ENCODE measurements at places on chromosomes 1 and 21.

- DNase-seq, result no peak
These were observed 439.6 kb upstream of the DEPDC1 start for GRCh38 chr1:68936530-68936929.

DNA sequence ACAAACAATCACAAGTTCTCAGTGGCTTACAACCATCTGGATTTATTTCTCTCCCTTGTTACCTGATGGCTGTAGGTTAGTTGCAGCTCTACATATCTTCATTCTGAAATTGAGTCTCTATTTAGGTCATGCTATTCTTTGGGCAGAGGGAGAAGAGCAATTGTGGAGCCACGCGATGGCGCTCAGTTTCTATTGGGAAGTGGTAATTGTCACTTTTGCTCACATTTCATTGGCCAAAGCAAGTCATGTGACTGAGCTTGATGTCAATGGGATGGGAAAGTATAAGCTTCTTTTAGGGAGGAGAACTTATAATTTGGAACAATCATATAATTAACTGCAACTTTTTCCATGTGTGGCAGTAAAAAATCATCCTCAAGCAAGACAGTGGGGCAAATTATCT lies 166.5 kb downstream of the LMO4 start:
- no peak for DNase-seq

DNA sequence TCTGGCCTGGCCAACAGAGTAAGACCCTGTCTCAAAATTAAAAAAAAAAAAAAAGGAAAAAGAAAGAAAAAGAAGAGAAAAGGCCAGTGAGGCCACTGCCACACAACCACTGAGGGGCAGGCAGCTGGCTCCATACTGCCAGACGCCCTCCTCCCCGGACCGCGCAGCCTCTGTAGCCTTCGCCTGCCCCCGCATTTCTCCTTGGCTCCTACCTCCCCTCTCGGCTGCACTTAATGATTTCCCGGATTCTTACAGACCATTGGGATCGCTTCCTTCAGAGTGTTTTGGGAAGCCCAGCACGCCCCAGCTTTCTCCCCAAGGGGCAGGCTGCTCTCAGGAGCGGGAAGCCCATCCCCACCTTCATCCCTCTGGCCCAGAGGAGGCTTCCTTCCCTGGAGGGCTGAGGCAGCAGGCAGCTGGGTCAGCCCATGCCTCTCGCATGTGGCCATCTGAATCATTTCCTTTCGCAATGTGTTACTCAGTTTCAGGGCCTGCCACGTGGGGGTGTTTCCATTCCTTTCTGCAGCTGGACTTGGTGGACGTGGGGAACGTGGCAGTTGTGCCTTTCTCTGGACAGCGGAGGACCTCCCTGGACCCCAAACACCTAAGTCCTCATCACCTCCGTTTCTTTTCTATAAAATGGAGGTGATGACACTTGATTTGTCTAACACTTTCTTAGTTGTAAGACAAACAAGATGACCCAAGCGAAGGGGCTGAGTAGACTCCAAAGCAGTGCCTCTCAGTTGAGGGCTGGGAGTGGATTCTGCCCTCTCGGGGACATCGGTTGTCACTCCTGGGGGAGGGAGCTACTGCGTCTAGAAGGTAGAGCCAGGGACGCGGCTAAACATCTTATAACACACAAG lies 2.3 kb downstream of the SLC2A5 start:
- DNase-seq, result no peak

GRCh38 chr1:92567211-92567868 lies 80.6 kb upstream of the GFI1 start:
- DNase-seq, result no peak

DNA sequence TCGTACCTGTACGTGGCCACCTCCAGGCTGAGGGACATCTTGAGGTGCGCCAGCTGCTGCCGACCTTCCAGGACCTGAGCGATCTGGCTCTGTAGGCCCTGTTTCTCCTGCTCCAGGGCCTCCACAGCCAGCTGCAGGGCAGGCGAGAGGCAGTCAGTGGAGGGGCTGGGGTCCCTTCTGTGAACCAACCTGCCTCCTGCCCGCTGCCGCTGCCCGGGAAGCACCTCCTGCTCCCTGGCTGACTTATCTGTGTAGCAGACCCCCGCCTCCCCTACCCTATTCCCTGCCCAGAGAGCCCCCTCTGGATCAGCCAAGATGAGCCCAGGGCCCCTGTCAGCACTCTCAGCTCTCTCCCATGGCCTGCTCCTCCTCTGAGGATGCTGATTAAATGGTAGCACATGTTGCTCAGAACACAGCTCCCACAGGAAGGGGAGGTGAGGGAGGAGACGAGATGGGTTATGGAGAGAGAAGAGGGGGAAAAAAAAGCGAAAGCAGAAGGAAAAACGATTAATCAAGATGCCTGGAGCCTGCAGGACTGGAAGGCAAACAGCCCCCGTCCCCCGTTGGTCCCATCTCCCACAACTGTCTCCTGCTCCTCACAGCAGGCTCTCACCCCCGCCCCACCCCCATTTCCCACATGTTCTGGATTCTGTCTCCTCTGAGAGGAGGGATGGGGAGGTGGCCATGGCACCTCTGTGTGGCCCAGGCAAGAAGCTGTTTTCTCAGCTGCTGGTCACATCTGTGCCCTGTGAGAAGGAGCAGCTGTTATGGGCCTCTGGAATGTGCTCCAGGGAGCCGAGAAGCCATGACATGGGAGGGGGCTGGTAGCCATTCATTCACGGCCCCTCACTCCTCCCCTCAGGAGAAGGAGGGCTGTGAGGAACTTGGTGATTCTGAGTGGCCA lies 1.7 kb downstream of the NES start:
- no peak for DNase-seq

DNA sequence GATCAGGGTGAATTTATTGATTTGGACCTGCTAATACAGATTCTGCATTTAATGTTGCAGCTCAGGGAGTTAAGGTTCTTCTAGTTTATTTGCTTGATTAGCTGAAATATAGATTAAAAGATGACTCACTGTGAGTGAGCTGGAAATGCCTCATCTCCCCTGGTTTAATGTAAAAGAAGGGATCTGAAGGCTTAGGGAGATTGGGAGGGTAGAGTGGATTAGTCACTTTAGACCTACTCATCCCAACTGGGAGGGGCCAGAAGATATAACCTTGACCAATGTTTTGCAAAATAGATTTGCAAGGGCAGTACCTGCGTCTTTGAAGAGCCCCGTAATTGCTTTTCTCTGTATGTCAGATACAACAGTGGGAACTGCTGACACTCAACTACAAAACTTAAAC lies 922.8 kb upstream of the ADGRL4 start:
- no peak for DNase-seq

GRCh38 chr1:55443175-55443915 lies 228.2 kb upstream of the USP24 start:
- no peak for DNase-seq

DNA sequence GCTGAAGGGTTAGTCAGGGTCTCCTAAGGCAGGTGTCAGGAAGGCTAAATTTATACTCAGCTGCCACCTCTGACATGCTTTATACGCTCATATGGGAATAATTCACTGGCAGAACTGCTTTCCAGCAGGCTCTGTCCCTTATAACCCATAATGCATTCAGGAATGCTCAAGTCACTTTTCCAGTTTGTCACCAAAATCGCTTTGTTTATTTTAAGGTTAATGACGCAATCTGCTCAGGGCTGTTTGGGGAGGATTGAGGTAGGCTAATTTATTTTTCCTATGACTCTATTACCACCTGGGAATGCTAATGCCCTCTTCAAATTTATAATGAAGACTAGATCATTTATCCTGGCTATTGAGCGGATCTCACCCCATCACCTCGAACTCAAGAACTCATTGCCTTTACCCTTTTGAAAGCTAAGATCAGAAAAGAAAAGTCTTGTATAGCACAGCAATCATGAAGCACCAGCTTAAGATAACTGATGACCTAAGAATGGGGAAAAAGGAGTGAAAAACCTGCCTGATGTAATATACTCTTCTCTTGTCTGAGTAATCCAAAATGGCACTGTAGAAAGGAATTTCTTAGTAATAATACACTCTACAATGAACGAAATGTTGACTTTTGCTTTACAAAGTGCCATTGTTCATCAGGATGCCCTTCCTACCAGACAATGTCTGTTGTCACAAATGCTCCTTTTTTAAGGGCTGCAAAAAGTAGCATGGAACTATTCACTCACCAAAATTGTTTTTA lies 97.9 kb upstream of the EXO1 start:
- no peak for DNase-seq

GRCh38 chr1:186112280-186112679 lies 262.8 kb downstream of the TPR start:
- DNase-seq, result no peak

DNA sequence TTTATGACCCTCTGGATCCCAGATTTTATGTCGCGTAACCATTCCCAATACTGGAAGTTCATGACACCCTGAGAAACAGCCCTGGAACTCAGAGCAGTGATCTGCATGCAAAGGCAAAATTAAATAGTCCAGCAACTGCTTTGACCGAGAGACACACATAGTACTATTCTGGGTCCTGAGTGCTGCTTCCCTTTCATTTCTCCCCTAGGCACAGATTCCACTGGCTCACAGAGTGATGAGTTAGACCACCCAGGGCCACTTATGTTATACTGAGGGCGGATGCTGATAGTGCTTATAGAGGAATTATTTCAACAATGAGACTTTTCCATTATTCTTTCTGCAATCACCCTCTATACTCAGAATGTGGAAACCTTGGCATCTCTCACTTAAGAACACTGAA lies 69.2 kb downstream of the NFIA start:
- DNase-seq, result no peak

DNA sequence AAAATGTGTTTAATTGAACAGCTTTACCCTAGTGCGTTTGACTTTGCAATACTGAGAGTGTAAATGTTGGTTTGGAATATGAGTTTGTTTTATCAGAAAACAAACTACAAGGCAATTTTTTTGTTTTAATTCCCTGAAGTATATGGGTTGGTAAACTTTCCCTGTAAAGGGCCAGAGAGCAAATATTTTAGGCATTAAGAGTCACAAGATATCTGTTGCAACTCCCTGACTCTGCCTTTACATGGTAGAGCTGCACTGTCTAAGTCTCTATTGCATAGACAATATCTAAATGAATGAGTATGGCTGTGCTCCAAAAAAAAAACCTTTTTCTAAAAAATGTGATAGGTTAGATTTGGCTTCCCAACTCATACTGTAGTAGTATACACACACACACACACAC lies 115.1 kb upstream of the PBX1 start:
- no peak for DNase-seq

- DNase-seq, result no peak
These were observed 17.0 kb downstream of the MKNK1 start for GRCh38 chr1:46587069-46587468.

DNA sequence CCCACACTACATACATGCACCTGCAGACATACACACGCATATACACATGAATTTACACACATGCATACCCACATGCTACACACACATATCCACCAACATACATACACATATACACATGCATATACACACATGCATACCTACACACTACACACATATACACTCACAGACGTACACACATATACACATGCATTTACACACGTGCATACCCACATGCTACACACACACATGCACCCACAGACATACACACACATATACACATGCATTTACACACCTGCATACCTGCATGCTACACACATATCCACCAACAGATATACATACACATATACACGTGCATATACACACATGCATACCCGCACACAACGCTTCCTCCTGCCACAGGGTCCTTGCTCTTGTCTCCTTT lies 61.2 kb upstream of the SLC25A33 start:
- DNase-seq, result no peak

- DNase-seq, result no peak
These were observed 155.0 kb downstream of the SETD4 start for GRCh38 chr21:35905096-35905962.

- DNase-seq, result no peak
These were observed 27.3 kb downstream of the EIF4G3 start for GRCh38 chr1:21149430-21149854.

DNA sequence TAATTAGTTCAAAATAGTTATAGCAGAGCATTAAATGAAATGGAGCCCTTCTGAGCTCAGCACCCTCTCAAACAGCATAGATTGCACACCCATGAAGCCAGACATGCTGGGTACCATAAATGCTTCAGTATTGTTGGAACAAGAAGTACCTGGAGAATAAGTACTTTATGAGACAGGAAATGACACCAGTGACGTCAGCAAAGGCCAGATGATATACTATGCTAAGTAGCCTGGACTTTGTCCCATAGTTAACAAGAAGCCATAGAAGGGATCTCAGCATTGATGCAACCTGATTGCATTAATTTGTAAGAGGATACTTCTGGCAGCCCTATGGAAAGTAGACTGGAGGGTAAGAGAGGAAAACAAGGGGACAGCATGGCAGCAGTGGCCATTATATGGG lies 16.3 kb upstream of the GADD45A start:
- DNase-seq, result no peak

- no peak for DNase-seq
These were observed 2.4 kb downstream of the PAQR7 start for GRCh38 chr1:25873120-25873519.

- no peak for DNase-seq
These were observed 41.2 kb upstream of the ADARB1 start for GRCh38 chr21:45032977-45033710.

GRCh38 chr1:15942661-15943327 lies 33.1 kb downstream of the ZBTB17 start:
- no peak for DNase-seq

DNA sequence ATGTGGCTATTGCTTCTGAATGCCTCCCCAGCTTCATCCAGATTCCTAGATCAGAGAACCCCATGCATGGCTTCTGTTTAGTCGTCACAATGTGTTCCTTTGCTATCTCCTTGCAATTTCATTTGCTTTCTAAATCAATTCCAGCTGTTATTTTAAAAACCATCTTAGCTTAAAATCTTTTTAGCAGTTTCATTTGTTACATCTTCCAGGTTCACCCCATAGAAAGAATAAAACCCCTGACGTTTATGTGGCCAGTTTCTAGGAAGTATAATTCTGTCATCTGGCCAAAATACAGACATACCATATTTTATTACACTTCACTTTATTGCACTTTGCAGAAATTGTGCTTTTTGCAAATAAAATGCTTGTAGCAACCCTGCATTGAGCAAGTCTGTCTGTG lies 278.4 kb downstream of the PTPRC start:
- DNase-seq, result no peak

DNA sequence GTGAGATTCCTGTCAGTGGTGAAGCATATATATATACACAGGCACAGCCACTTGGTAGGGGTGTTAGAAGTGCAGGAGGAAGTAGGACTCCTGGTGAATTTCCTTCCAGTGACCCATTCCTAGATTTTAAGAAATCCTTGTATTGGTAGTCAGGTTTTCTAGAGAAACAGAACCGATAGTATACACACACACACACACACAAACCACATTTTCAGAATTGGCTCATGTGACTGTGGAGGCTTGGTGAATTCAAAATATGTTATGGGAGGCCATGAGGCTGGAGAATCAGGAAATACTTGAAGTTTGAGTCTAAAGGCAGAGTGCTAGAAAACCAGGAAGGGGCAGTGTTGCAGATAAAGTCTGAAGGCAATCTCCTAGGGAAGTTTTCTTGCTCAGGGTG lies 114.2 kb downstream of the FCRL5 start:
- no peak for DNase-seq

GRCh38 chr21:37165586-37165985 lies 92.5 kb downstream of the TTC3 start:
- no peak for DNase-seq

- no peak for DNase-seq
These were observed 61.4 kb upstream of the VCAM1 start for GRCh38 chr1:100657876-100658715.
